Central memory CD8-positive, alpha-beta T cell (primary cell): ENCODE measurements at places on chromosomes 4 and X.

DNA sequence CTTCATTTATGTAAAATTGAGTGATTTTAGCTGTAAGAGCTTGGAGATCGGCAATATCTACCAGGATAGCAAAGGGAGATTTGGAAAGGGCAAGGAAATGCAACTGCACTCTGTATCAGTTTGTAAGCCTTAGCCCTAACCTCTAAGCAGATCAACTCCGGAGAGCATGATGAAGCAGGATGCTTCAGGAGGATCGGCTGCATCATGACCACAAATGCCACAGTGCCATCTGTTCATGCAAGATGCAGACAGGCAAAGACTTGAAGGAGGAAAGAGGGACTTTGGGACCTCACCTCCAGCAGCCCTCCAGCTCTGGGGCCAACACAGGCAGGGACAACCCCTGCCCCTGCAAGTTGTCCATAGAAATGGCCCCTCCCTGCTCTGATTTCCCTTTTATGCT, 377.6 kb upstream of the GATB start:
- DNase-seq, result no peak

DNA sequence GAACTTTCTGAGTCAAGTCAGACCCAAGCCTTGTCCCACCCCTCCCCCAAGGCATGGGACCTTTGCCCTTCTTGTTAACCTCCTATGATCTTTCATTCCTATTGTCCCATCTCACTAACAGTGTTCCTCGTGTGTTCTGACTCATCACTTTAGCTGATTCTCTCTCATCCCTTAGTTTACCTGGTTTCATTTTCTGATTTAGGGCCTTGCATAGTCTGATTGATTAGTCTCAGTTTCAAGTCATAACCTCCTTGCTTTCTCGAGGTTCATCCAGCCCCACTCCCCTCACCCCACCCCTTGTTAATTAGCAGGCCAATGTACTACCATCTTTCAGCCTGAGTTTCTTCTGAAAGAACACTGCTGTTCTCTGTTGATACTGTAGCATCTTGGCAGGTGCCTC, 517.4 kb downstream of the RPA4 start:
- DNase-seq, result no peak

GRCh38 chrX:39767446-39767845, 330.3 kb downstream of the BCOR start:
- DNase-seq, result no peak

- no peak for DNase-seq
These were observed 23.6 kb upstream of the SMPX start for GRCh38 chrX:21781525-21781924.
